ENCODE measurements at places on chromosomes 5 and 9.

GRCh38 chr5:137054335-137054734 is 444.8 kb downstream of the SPOCK1 start:
- no peak for DNase-seq

DNA sequence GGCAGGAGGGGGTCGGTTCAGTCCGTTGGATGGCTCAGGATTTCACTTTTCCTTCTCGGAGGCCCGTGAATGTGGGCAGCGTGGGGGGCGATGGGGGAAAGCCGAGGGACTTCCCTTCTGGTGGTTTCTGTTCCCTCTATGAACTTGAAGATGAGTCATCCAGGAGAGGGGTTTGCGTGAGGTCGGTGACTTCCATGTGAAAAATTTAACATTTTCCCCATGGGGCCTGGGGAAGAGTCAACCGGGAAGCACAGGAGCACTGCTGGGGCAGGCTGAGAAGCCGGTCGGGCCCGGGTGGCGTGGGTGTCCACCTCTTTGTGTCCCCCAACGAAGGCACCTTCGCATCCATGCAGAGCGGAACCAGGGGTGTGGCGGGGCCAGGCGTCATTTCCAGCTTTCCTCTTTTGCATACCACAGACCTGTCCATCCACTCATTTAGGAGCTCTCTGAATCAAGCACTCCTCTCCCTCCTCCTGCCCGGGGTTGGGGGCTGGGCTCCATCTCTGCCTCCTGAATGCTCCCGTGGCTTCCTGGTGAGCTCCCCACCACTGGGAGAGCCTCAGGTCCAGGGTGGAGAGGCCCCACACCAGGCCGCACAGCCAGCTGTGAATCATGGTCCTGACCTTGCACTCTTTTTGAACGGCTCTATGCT is 68.4 kb downstream of the ANKRD33B start:
- peak; percentile 78 for DNase-seq

- DNase-seq, result no peak
Measured at GRCh38 chr5:144548936-144549335, 378.3 kb downstream of the KCTD16 start.

DNA sequence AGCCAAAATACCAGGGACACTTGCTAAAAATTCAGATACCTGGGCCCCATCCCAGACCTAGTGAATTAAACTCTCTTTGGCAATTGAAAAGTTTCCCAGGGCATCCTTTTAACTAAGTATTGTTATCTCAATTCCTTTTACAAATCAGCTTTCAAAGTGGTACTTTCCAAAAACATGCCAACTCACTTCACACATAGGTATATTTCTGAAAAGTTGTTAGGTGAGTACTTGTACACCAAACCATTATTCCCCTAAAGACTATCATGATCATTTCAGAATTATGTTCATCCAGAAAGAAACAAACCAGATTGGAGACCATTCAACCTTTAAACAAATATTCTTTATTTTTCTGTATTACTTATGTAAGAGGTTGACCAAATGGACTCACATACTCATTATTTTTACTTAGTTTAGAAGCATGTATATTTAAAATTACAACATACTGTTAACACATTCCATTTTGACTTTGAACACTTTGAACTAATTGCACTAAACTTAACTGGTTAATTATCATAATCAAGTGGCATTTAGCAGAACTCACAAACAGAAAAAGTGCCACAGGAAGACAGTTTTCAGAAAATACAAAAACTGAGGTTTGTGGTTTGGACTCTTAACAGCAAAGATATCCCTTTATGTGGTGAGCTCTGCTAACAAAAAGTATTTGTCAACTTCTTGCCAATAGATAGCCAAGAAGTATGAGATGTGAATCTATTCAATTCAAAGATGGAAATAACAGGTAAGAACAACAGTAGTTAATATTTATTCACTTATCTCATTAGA is 40.7 kb downstream of the KIAA0825 start:
- DNase-seq, result no peak

GRCh38 chr5:145111420-145111819 is 723.7 kb downstream of the PRELID2 start:
- no peak for DNase-seq
